ENCODE measurements at places on chromosomes 16 and 17.
A peak's percentile ranks its signal among the peaks of the same experiment; 100 is the strongest.

- DNase-seq = peak; percentile 11
Observed at GRCh38 chr17:20073055-20073979, 64.2 kb downstream of the SPECC1 start.

DNA sequence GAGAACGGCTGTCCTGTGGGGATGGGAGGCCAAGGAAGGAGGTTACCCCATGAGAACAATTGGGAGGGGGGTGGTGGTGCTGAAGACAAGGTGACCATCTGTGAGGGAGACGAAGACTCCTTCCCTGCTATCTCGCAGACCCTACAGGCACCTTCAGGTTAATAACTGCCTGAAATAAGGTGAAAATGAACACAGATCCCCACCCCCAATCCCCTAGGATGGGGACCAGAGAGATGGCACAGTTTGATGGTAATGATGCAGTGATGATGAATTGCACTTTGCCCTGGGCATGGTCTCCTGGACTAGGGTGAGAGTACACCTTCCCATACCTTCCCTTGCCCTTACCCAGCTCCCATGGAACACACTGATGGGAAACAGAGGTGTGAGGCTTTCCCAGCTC lies 1.4 kb upstream of the NAE1 start:
- DNase-seq = no peak

DNA sequence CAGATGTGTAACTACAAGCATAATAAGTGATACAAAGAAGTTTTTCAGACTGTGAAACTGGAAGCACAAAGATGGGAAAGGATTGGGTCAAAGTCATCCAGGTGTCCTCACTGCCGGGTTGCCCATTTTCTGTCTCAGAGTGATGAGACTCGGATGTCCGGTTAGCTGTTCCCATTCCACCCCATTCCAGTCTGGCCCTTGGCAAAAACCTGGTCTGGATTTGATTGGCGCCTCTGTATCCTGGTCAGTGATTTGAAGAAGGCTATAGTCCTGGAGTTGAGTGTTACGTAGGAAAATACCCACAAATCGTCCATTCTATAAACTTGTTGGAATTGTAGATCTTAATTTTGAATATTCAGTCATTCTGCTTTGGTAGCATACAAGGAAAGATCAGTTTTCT lies 19.9 kb upstream of the PHKG2 start:
- no peak for DNase-seq

- DNase-seq = no peak
Observed at GRCh38 chr16:81469710-81470535, 25.3 kb downstream of the CMIP start.

- DNase-seq = no peak
Observed at GRCh38 chr17:49101054-49101534, 31.5 kb upstream of the B4GALNT2 start.

GRCh38 chr16:66536525-66536924 lies 13.4 kb downstream of the TK2 start:
- DNase-seq = no peak

- no peak for DNase-seq
Observed at GRCh38 chr17:49993423-49994060, 1.5 kb downstream of the DLX3 start.

DNA sequence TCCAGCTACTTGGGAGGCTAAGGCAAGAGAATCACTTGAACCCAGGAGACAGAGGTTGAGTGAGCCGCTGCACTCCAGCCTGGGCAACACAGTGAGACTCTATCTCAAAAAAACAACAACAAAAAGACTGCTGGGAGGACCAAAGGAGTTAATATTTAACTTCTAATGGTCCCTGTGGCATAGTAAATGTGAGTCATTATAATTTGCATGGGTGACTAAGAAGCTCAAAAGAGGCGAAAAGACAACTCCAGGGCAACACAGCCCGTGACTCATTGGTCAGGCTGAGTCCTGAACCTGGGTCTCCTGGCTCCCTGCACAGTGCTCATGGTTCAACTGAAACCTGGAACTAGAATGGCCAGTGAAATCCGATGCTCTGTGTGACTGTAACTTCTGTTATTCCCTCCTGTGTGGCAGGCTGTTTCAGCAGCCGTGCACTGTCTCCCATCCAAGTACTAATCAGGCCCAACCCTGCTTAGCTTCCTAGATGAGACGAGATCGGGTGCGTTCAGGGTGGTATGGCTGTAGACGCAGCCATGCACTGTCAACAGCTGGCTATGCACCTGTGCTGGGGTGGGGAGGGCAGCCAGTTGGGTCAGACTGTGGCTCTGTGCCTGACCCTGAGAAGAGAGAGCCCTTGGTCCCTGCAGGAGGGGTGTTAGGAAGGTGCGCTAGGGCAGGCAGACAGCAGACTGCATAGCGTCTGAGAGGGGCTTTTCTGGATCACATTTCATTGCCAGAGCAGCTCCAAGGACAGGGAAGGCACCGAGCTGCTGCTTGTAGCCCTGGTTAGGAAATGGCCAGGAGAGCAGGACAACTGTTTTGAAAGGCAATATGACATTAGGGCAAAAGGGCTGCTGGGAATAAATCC lies 14.5 kb upstream of the GPRC5C start:
- no peak for DNase-seq
